ENCODE measurements at places on chromosomes 16 and 17.
A peak's percentile ranks its signal among the peaks of the same experiment; 100 is the strongest.

DNA sequence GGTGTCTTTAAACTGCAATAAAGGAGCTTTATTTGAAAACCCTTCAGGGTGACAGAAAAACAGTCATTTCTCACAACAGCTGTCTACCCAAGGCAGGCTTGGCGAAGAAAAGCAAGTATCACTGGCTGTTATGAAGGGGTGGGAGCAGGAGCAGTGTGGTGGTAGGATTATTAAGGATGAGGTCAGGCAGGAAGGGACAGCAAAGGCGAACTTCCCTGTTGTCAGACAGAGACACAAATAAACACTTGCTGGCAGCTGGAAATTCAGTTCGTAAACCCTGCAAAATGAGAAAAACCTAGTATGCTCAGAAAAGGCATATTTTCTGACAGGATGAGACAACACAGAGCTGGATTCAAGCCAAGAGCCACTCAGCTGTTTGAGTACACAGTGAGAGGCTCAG is 416.3 kb upstream of the CDH5 start:
- DNase-seq = no peak

GRCh38 chr17:34377078-34377823 is 14.2 kb upstream of the CCL1 start:
- no peak for DNase-seq

- peak; percentile 34 for DNase-seq
Observed at GRCh38 chr17:31052187-31052889, 42.4 kb upstream of the NF1 start.

DNA sequence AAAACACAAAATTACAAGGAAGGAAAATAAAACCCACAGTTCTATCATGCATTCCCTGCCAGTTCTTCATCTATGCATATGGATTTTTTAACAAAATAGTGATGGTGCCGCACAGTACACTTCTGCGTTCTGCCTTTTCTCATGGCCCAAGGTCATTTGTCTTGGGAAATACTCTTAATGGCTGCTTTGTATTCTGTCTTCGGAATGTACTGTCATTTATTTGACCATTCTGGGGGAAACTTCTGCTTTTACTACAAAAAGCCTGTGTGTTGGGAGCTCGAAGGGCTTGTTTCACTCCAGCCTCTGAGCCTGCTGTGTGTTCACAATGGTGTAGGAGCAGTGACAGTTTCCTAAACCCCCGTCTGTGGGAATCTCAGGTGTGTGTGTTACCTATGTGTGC is 82.8 kb upstream of the SEC14L1 start:
- DNase-seq = no peak

GRCh38 chr17:56144223-56144622 is 9.1 kb upstream of the ANKFN1 start:
- DNase-seq = no peak

- DNase-seq = no peak
Observed at GRCh38 chr17:34384271-34384670, 21.2 kb upstream of the CCL1 start.

GRCh38 chr17:34572483-34572882 is 6.9 kb upstream of the TMEM132E start:
- DNase-seq = no peak

- DNase-seq = no peak
Observed at GRCh38 chr16:50717091-50717490, 23.7 kb downstream of the NOD2 start.

DNA sequence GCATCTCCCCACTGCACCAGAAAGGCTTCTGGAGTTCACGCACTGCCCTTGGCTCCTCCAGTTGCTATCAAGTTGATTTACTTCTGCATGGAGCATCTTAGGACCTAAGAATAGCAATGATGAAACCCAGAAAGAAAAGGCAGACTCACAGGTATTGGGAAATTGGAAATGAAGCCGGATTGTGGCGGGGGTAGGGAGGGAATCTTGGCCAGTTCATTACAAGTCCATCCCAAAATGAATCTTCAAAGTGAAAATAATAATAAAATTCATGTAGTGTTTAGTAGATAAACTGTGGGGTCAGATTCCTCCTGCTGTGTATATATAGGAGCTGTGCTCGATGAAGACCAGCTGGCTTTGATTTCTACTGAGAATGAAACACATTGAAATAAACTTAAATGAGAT is 33.7 kb downstream of the TEKT3 start:
- DNase-seq = no peak

- DNase-seq = no peak
Observed at GRCh38 chr16:4947722-4948503, 10.2 kb upstream of the SEC14L5 start.

- peak; percentile 36 for DNase-seq
Observed at GRCh38 chr16:276426-277077, 808 bp upstream of the RGS11 start.

GRCh38 chr16:75204410-75204758 is 2.6 kb downstream of the CTRB2 start:
- no peak for DNase-seq

- DNase-seq = no peak
Observed at GRCh38 chr16:11076259-11077018, 132.1 kb downstream of the CLEC16A start.

DNA sequence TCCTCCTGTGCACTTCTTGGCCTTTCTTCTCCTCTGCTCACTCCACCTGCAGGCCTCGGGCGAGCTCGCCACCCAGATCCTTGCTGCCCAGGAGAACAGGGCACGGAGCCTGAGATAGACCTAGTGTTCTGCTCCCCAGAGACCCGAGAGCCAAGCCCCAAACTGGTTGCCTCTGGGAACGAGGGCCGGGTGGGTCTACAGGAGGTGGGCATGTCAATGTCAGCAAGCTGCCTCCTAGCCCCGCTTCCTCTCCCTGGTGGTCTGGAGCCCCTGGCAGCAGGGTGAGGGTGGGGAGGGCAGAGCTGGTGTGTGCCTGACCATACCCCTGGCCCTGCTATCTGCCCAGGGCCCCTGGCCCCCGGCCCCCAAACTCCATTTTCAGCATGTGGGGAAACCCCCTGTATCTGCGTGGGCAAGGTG is 841 bp upstream of the NDRG4 start:
- DNase-seq = no peak

- DNase-seq = no peak
Observed at GRCh38 chr16:58409316-58409973, 17.2 kb downstream of the GINS3 start.

- no peak for DNase-seq
Observed at GRCh38 chr17:46817151-46817900, 1.2 kb downstream of the WNT3 start.

DNA sequence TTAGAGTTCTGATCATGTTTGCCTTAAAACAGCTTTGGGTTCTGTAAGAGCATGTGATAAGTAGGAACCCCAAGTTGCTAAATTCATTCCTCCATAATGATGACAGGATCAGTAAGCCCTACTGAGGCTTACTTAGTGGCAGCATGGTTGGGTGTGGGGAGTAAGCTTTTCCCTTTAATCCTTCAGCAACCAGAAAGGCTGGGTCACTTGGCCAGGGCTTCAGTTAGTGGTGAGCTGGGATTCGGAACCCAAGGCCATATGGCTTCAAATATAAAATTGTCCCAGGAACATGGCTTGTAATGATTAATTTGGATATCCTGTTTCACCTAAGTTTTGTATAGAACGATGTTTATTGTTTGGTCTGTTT is 850 bp downstream of the GINS3 start:
- no peak for DNase-seq

Measured in gastrocnemius medialis (tissue), 4 donors.